Fibroblast of villous mesenchyme (primary cell): ENCODE measurements at places on chromosomes 6 and 20. TPM values are rescaled to one million over a fixed set of nuclear protein-coding genes. Genes with fewer than 3 reads are reported as not detected.

GRCh38 chr6:8829796-8830195 lies 394.5 kb upstream of the SLC35B3 start:
- no peak for DNase-seq

- no peak for DNase-seq
These were observed 704.3 kb downstream of the TFAP2A start for GRCh38 chr6:9710574-9710973.

- no peak for DNase-seq
These were observed 19.2 kb downstream of the PSMG4 start for GRCh38 chr6:3277851-3278416.

GRCh38 chr6:141321493-141322347 lies 811.0 kb upstream of the GJE1 start:
- DNase-seq = peak; percentile 45

Gene HSPA12B
- under 0.01 TPM in 1 of 2 replicates, not detected in the other for total RNA-seq

GRCh38 chr6:42423244-42423643 lies 28.5 kb downstream of the TRERF1 start:
- DNase-seq = no peak

Gene SYNJ2
- total RNA-seq = 36.7 and 53.1 TPM in 2 replicates
